HCT116 (cell line): ENCODE measurements at places on chromosomes 5 and 9. TPM values are rescaled to one million over a fixed set of nuclear protein-coding genes. Genes with fewer than 3 reads are reported as not detected.

Gene PCDHB3
- total RNA-seq: 0.10 TPM

Gene RGMB
- 18.3 TPM for total RNA-seq

Gene HAVCR1
- not detected for total RNA-seq

GRCh38 chr5:123001808-123002207, 34.7 kb downstream of the PPIC start:
- no peak for DNase-seq
- no peaks in the 10 kb centered on the region for H3K36me3 ChIP-seq
- no peak overlapping the region for H3K27ac ChIP-seq

DNA sequence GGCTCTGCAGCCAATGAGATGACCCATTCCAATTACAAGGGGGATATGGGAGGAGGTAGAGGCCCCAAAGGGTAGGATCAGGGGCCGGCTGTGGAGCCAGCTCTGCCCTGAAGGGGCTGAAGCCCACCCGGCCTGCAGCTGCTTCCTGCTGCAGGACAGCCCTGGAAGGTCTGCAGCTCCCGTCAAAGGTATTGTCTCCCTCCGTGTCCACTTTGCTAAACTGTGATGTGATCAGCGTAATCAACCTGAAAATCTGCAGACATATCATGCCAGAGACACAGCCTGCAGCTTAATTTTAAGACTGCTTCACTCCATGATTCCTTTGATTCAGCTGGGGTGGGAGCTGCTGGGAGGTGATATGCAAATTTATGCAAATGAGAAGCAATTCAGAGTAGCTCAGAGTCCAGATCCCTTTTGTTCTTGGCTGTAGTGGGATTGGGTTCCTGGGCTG, 90.7 kb downstream of the GADD45G start:
- peaks cover 8% of the 10 kb centered on the region; the same call in 1 of the 2 replicates for H3K27me3 ChIP-seq
- no peaks in the 10 kb centered on the region for H3K36me3 ChIP-seq
- DNase-seq: no peak
- H3K27ac ChIP-seq: no peak overlapping the region

GRCh38 chr5:1840741-1841521, 39.7 kb downstream of the NDUFS6 start:
- no peaks in the 10 kb centered on the region for H3K27me3 ChIP-seq
- H3K4me1 ChIP-seq: no peaks in the 10 kb centered on the region
- no peak for DNase-seq
- H3K36me3 ChIP-seq: no peaks in the 10 kb centered on the region
- no peak overlapping the region for H3K4me3 ChIP-seq

DNA sequence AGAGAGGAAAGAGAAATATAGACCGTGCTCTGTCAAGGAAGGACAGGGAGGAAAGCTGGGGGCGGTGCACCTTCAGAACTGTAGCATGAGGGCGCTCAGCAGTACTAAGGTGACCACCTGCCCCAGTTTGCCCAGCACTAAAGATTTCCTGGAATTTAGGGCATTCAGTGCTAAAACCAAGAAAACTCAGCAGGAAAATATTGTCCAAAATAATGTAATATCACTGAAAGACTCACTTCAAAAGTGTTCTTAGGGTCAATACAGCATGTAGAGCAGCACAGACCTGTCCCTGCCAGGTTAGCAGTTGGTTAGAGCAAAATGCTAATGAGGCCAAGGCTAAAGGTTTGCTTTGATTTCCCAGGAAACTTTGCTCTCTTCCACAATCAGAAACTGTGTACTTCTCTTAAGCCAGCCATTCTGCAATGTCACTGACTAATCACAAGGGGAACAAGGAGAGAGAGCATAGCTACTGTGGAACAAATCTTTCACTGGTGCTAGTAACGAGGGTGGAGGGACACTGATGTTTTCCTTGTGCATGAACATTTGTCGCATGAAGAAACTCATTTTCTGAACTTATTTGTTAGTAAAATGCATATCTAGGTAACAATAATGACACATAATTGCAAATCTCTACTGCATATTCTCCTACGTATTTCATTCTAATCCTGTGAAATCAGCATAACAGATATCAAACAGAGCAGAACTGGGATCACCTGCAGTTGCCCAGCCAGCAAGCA, 53.0 kb upstream of the GRAMD2B start:
- no peak overlapping the region for H3K27ac ChIP-seq
- no peaks in the 10 kb centered on the region for H3K36me3 ChIP-seq
- no peaks in the 10 kb centered on the region for H3K27me3 ChIP-seq
- no peak overlapping the region for H3K4me3 ChIP-seq

- no peaks in the 10 kb centered on the region for H3K27me3 ChIP-seq
- no peak overlapping the region for H3K4me3 ChIP-seq
- H3K36me3 ChIP-seq: no peaks in the 10 kb centered on the region; the same call in 1 of the 2 replicates
- DNase-seq: no peak
- no peak overlapping the region for H3K27ac ChIP-seq
Observed at GRCh38 chr5:34854459-34855174, 15.7 kb downstream of the TTC23L start.

GRCh38 chr9:68704498-68704813, 584 bp upstream of the PIP5K1B start:
- no peaks in the 10 kb centered on the region for H3K4me1 ChIP-seq
- H3K4me3 ChIP-seq: no peak overlapping the region
- H3K27me3 ChIP-seq: peaks cover 30% of the 10 kb centered on the region
- H3K27ac ChIP-seq: no peak overlapping the region
- DNase-seq: no peak

- H3K27me3 ChIP-seq: no peaks in the 10 kb centered on the region
- H3K36me3 ChIP-seq: no peaks in the 10 kb centered on the region
- no peak overlapping the region for H3K4me3 ChIP-seq
- no peak overlapping the region for H3K27ac ChIP-seq
- no peaks in the 10 kb centered on the region for H3K4me1 ChIP-seq
Observed at GRCh38 chr5:131974016-131974415, 28.6 kb upstream of the MEIKIN start.

GRCh38 chr5:180347702-180348101, 5.4 kb downstream of the GFPT2 start:
- peaks cover 12% of the 10 kb centered on the region; the same call in 1 of the 2 replicates for H3K4me1 ChIP-seq
- H3K27me3 ChIP-seq: no peaks in the 10 kb centered on the region
- no peaks in the 10 kb centered on the region for H3K36me3 ChIP-seq
